ENCODE measurements at places on chromosomes 1 and 21.

DNA sequence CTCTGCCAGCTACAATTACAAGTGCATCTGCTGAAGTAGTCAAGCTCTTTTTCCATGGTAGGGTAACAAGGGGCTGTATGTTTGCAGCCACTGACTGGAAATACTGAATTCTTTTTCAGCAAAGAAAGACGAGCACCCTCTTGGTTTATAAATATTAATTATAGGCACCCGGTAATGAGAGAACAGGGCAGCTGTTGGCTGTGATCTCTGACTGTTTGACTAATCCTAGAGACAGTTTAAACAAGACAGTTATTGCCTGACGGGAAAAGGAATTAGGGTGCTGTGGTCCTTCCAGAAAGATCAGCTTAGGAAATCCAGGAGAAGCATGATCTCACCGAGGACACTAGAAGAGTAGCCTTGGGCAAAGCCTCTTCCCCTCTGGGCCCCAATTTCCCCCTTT lies 183.7 kb upstream of the ZC3H12A start:
- DNase-seq, result no peak

DNA sequence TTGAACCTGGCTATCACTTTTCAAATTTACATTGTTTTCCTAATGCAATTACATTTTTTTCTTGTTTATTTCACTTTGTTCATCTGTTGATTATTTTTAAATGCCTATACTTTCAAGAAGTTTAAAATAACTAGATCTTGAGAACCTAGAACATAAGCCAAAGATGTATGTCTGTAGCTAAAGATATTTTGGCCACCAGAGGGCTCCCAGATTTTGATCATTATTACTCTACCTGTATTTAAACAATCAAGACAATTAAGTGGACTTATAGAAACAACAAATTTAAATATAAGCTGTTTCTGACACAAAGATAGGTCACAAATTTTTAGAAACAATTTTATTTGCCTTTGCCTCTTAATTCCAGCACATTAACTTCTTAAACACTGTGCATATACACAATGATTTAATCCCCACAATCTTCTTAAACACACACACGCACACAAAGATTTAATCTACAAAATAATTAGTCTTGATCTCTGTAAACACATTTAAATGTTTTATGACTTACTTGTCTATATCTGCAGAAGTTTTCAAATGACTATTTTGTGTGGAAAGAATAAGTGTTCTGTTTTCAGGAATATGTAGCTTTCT lies 380.0 kb downstream of the DSCAM start:
- DNase-seq, result no peak

GRCh38 chr1:22711071-22711470 lies 432 bp downstream of the EPHB2 start:
- DNase-seq, result no peak

DNA sequence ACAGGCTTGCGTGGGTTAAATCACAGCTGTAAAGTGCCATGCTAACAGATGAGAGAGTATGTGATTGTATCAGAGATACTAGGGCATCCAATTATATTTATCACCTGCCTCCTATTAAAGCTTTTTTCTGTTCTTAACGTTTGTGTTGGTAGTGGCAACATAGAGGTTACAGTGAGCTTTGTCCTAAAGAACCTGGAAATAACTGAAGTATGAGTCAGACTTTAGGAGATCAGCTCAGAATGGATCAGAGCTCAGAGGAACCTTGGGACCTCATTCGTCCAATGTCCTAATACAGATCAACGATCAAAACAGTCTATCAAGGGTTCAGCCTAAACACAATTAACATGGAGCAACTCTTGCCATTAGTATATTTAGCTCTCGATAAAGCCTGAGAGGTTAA lies 81.0 kb downstream of the RGS7 start:
- no peak for DNase-seq

GRCh38 chr1:55275941-55276341 lies 60.8 kb upstream of the USP24 start:
- DNase-seq, result no peak

DNA sequence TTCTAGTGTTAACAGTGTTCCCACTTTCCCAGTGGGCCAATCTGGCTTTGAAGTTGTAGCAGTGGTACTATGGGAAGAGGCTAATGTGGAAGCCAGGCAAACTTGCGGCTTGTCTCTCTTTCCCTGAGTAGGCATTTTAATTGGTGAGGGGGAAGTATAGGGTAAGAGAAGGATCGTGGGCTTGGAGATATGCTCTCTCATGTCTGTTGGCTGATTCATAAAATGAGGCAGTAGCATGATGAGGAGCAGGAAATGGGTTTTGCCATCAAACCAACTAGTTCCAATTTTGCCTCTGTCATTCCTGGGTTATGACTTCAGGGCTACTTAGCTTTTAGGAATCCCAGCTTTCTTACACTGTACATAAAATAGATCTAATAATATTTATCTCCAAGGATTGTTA lies 12.1 kb downstream of the C8A start:
- DNase-seq, result no peak

GRCh38 chr1:226494092-226494609 lies 54.4 kb upstream of the STUM start:
- DNase-seq, result no peak

- no peak for DNase-seq
Observed at GRCh38 chr1:76035053-76035452, 39.5 kb upstream of the ST6GALNAC3 start.

DNA sequence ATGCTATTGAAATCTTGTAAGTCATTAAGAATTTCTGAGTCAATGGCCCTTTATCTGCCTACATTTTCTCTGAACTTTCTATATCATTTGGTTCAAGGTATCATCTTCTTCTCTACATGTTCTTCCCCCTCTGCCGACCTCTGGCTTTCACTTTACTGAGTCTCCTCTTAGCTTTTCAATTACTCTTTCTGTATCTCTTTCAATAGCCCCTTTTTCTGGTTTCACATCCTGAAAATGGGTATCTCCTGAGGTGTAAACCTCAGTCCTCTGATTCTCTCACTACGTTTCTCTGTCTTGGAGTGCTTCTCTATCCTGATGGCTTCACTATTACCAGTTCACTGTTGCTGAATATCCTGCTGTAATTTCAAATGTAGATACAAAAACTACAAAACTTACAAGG lies 98.9 kb downstream of the LYST start:
- no peak for DNase-seq

- no peak for DNase-seq
Observed at GRCh38 chr1:46492269-46492853, 2.7 kb downstream of the DMBX1 start.

- DNase-seq, result no peak
Observed at GRCh38 chr1:221023482-221023881, 144.2 kb downstream of the HLX start.

DNA sequence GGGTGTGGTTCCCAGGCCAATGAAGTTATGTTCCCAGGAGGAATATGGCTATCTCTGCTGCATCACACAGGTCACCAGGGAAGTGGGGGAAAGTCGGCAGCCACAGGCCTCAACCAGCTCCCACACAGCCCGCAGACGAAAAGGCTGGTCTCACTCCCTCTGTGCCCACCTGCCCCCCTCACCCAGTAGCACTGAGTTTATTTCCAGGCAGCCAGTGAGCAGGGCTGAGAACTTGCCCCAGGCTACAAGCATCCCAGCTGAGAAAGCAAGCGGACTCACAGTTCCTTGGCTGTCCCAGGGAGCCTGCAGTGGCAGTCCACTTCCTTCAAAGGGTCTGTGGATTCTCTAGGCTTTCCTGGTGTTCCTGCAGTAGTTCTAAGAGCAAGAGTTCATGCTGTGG lies 68.9 kb downstream of the SLC5A9 start:
- no peak for DNase-seq

- no peak for DNase-seq
Observed at GRCh38 chr1:82934074-82934473, 1064.9 kb downstream of the TTLL7 start.

- no peak for DNase-seq
Observed at GRCh38 chr1:210214573-210215409, 17.8 kb upstream of the SERTAD4 start.

DNA sequence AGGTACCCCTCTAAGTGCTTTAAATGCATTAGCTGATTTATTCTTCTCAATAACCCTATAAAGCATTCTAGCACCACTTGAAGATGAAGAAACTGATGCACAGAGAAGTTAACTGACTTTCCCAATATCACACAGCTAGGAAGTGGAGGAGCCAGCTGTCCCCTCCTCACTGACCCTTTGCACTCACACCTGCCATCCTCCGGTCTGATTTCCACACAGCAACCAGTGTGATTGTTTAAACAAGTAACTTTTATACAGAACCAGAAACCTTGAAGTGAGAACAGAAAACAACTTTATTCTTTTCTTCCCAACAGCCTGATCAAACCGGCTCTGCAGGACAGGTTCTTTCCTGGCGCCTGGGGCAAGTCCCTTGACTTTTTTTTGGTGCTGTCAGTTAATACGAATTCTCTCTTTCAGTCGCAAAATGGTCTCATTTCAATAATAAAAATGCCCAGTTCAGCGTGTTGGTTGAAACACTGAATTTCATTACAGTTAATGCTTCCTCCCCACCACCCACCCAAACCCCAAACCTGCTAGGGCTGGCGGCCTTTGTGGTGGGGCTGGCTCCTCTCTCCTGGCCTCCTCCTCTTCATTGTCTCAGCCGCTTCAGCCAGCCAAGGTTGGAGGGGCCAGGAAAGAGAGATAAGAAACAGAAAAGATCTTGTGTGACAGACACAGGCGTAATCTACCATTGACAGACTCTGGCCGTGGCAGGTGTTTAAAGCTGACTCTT lies 26.4 kb upstream of the EEIG2 start:
- no peak for DNase-seq

- no peak for DNase-seq
Observed at GRCh38 chr1:111784273-111784901, 28.7 kb downstream of the DDX20 start.

- no peak for DNase-seq
Observed at GRCh38 chr1:30043256-30043655, 680.1 kb downstream of the MATN1 start.

DNA sequence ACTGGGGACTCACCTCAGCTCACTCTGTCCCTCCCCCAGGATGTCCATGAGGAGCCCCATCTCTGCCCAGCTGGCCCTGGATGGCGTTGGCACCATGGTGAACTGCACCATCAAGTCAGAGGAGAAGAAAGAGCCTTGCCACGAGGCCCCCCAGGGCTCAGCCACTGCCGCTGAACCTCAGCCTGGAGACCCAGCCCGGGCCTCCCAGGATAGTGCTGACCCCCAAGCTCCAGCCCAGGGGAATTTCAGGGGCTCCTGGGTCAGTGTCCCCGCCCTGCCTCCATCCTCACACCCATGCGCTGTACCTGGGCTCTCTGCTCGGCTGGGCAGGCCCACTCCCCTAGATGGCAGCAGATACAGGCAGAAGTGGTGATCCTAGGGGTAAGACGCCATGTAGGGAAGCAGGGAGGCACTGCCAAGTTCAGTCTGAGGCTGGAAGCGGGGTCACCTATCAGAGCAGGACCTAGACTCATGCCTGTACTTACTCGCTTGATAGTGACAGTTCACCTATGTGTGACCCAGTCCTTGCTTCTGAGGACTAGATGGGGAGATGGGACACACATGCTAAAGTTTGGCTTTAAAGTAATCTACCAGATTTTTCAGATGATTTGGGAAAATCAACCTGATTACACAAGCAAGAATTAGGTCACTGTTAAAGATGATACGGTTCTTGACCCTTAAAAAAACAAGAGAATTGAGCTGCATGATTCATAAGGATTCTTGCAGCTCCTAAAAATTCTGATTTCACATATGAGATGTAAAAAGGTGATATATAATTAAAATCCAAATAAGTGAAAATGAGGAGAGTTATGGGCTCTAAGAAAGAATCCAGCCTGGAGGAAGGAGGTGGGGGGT lies 38.7 kb downstream of the ETNK2 start:
- no peak for DNase-seq

- DNase-seq, result no peak
Observed at GRCh38 chr1:181531951-181532600, 48.8 kb downstream of the CACNA1E start.

- DNase-seq, result no peak
Observed at GRCh38 chr1:10400013-10400412, 1.1 kb downstream of the PGD start.

Measured in activated naive CD8-positive, alpha-beta T cell treated with anti-CD3 and anti-CD28 coated beads, Interleukin-2, amount 10 ng/mL, durations not matched to agents 7 days and 5 days (primary cell).